ENCODE measurements at places on chromosomes 12 and 14.

GRCh38 chr12:82655751-82656150, 31.0 kb upstream of the TMTC2 start:
- no peak for DNase-seq
- H3K36me3 ChIP-seq = no peaks in the 10 kb centered on the region
- no peak overlapping the region for H3K4me3 ChIP-seq
- H3K27ac ChIP-seq = no peak overlapping the region

- no peak overlapping the region for H3K27ac ChIP-seq
- H3K4me1 ChIP-seq = peaks cover 42% of the 10 kb centered on the region
Measured at GRCh38 chr12:124637581-124637981, 70.2 kb upstream of the NCOR2 start.

DNA sequence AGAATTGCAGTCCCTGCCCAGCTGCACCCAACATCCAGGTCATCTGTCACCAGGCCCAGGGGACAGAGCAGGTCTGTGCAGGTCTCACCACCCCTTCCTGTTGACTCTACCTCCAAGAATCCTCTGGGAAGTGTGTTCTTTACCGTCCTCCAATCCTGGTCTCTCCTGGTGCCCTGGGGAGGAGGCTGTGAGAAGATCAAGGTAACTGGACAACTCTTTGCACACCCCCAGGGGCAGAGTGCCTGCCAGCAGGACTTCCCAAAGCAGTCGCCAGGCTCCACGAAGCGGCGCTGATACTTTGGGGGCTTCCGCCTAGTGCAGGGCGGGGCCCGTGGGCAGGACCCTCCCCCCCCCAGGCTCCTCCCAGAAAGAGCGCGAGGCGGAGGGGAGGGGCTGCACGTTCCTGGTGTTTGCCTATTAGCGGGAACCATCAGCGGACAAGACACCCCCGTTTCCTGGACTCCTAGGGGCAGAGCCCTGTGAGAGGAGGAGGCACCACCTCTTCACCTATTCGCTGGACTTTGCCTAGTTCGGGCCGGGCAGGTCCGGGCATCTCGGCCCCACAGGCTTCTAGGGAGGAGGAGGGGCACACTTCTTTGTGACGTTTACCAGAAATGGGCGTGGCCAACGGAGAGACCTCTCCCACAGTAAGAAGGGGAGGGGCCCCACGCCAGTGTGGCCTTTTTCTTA, 918.0 kb downstream of the AACS start:
- peak overlapping the region; percentile 72 for H3K27ac ChIP-seq
- peak; percentile 80 for DNase-seq
- H3K36me3 ChIP-seq = no peaks in the 10 kb centered on the region
- peak overlapping the region; percentile 90 for H3K4me3 ChIP-seq

GRCh38 chr14:59777006-59777579, 93.5 kb downstream of the RTN1 start:
- no peak overlapping the region for H3K27ac ChIP-seq
- no peaks in the 10 kb centered on the region for H3K36me3 ChIP-seq
- peaks cover 7% of the 10 kb centered on the region for H3K4me1 ChIP-seq
- H3K27me3 ChIP-seq = peaks cover 45% of the 10 kb centered on the region
- DNase-seq = no peak
- no peak overlapping the region for H3K4me3 ChIP-seq

- no peaks in the 10 kb centered on the region for H3K36me3 ChIP-seq
- no peak overlapping the region for H3K27ac ChIP-seq
- DNase-seq = no peak
- no peaks in the 10 kb centered on the region for H3K4me1 ChIP-seq
Measured at GRCh38 chr12:113040722-113041171, 15.8 kb upstream of the DTX1 start.

DNA sequence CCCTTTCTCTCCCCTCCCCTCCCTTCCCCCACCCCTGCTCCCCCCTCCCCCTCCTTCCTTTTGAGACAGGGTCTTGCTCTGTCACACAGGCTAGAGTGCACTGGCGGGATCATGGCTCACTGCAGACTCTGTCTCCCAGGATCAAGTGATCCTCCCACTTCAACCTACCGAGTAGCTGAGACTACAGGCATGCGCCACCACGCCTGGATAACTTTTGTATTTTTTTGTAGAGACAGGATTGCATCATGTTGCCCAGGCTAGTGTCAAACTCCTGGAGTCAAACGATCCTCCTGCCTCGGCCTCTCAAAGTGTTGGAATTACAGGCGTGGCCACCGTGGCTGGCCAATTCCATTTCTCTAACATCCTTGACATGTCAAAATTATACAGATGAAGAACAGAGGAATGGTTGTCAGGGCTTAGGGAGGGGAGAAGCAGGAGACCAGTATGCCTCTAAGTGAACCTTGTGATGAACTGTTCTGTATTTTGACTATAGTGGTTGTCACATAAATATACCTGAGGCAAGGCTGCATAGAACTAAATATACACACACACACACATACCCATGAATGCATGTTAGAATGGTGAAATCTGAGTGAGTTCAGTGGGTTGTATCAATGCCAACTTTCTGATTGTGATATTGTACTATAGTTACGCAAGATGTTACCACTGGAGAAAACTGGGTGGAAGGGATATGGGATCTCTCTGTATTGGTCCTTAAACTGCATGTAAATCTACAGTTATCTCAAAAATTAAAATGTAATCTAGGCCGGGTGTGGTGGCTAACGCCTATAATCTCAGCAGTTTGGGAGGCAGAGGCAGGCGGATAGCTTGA, 3.6 kb upstream of the CFAP73 start:
- peaks cover 11% of the 10 kb centered on the region for H3K4me1 ChIP-seq
- H3K4me3 ChIP-seq = no peak overlapping the region
- peaks cover 9% of the 10 kb centered on the region for H3K27me3 ChIP-seq
- no peaks in the 10 kb centered on the region for H3K36me3 ChIP-seq

DNA sequence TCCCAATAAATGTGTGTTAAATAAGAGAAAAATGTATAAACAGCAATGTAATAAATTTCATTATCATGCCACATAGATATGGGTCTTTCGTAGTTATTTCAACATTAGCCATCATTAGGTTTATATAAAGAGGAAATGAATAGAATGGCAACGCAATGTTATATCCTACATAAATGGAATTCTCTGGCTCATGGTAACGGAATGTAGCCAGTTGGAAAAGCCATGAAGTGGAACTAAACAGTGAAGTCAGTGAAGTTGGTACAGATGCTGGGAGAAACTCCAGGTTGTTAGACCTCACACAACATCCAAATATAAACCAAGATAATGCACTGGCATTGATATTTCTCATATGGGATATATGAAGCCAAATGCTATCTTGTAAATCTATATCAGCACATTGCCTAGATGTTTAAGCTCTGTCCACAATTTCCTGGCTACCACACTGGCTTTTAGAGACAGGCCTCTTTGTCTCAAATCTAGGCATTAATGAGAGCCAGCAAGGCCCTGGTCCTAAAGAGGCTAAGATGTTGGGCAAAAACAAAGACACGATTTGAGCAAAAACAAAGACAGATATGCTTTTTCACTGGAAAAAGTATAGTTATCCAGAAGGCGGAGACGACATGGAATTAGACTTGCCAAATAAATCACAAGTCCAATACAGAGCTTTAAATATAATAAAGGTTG, 861.0 kb downstream of the RPS29 start:
- H3K27me3 ChIP-seq = no peaks in the 10 kb centered on the region
- no peaks in the 10 kb centered on the region for H3K4me1 ChIP-seq
- no peaks in the 10 kb centered on the region for H3K36me3 ChIP-seq
- no peak overlapping the region for H3K4me3 ChIP-seq

DNA sequence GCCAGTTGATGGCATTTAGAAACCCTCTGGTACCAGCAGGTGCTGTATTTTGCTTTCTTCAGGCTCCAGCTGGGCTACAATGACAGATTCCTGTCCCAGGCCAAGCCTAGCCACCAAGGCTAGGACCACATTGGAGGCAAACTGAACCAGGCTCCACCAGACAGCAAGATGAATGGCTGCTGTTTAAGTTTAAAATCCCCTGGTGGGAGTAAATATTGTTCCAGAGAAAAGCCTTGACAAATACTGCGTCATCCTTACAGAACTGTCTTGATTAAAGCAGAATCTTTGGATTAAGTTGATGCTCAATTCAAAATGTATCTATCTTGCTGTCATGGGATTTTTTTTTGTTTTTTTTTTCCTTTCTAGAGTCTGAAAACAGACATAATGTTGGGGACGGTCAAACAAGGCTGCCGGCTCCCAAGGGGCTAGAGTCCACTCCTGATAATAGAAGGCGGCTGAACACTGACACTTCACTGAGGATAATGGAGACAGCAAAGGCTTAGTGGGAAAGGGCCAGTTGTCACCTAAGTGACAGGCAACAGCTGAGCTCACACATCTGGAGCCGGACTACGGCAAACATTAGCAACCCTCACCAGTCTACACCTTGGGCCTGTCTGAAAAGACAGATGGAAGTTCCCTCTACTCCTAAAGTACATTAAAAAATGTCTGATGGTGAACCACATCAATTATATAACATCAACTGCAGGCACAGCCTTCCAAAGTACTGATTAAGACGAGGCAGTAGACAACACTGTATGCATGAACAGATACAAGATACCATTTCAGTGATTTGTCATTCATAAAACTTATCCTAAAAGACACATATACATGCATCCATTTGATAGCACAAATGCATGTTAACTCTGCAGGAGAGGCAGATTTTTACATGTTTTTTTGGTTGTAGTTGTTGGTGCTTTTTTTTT, 1.7 kb downstream of the PRICKLE1 start:
- H3K4me3 ChIP-seq = peak overlapping the region; percentile 88
- peak overlapping the region; percentile 92 for H3K27ac ChIP-seq
- no peaks in the 10 kb centered on the region for H3K36me3 ChIP-seq
- H3K4me1 ChIP-seq = peaks cover 51% of the 10 kb centered on the region
- DNase-seq = no peak

DNA sequence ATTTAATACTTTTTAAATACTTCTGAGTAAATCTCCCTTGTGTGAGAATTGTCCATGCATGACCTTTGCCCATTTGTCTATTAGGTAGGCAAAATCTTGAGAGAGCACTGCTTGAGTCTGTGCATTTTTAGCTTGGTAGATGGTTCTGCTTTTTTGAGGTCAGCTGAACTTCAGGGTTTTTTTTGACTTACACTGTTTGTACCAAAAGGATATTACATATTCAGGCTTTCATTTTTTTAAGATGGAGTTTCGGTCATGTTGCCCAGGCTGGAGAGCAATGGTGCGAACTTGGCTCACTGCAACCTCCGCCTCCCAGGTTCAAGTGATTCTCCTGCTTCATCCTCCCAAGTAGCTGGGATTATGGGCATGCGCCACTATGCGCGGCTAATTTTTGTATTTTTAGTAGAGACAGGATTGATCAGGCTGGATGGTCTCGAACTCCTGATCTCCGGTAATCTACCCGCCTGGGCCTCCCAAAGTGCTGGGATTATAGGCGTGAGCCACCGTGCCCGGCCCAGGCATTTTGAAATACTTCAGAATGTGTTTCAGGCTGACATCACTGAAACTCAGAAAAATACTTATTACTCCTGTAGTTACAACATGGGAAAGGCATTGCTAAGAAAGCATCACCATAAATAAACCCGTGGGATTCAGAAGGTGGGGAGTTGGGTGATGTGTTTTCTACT, 11.1 kb downstream of the RASSF3 start:
- peaks cover 21% of the 10 kb centered on the region for H3K4me1 ChIP-seq
- no peak overlapping the region for H3K4me3 ChIP-seq
- H3K27ac ChIP-seq = no peak overlapping the region
- H3K27me3 ChIP-seq = no peaks in the 10 kb centered on the region

GRCh38 chr14:103625356-103626095, 3.5 kb upstream of the KLC1 start:
- H3K4me1 ChIP-seq = peaks cover 9% of the 10 kb centered on the region
- no peak overlapping the region for H3K27ac ChIP-seq
- H3K27me3 ChIP-seq = no peaks in the 10 kb centered on the region
- H3K4me3 ChIP-seq = no peak overlapping the region
- DNase-seq = no peak
- H3K36me3 ChIP-seq = no peaks in the 10 kb centered on the region

DNA sequence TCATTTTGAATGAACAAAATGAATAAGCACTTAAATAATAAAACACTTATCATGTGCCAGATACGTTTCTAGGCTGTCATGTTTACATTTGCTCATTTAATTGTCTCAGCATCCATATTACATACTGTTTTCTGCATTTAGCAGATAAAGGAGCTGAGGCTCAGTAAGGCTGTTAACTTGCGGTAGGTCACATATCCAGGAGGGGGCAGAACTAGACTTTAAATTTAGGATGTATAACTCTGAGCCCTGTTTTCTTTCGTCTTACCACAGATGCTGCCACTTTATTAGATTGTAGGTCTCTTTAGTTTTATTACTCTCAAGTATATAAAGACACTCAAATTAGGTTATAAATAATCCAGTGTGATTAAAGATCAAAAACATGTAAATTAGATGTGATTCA, 17.7 kb downstream of the IRAK4 start:
- no peak overlapping the region for H3K27ac ChIP-seq
- DNase-seq = no peak
- H3K36me3 ChIP-seq = peaks cover 2% of the 10 kb centered on the region
- no peaks in the 10 kb centered on the region for H3K4me1 ChIP-seq
- H3K27me3 ChIP-seq = no peaks in the 10 kb centered on the region

- no peaks in the 10 kb centered on the region for H3K36me3 ChIP-seq
- DNase-seq = no peak
- no peak overlapping the region for H3K4me3 ChIP-seq
- H3K27me3 ChIP-seq = no peaks in the 10 kb centered on the region
- H3K27ac ChIP-seq = peak overlapping the region; percentile 25
Measured at GRCh38 chr14:101365329-101366158, 195.8 kb upstream of the DIO3 start.

DNA sequence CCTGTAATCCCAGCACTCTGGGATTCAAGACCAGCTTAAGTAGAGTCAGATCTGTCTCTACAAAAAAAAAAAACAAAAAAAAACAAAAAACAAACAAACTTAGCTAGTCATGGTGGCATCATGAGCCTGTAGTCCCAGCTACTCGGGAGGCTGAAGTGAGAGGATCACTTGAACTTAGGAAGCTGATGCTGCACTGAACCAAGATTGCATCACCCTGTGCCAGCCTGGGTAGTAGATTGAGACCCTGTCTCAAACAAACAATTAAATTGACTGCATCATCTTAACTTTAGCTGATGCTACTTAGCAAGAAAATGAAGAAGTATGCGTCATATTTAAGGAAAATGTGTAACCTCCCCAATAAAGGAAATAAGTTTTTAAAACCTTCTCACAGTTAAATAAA, 136.6 kb upstream of the ATXN7L3B start:
- H3K36me3 ChIP-seq = no peaks in the 10 kb centered on the region
- no peaks in the 10 kb centered on the region for H3K27me3 ChIP-seq
- no peak for DNase-seq
- H3K27ac ChIP-seq = no peak overlapping the region
- no peak overlapping the region for H3K4me3 ChIP-seq

GRCh38 chr12:37672655-37673260, 643.8 kb upstream of the ALG10B start:
- no peaks in the 10 kb centered on the region for H3K27me3 ChIP-seq
- no peak overlapping the region for H3K27ac ChIP-seq
- no peaks in the 10 kb centered on the region for H3K4me1 ChIP-seq

DNA sequence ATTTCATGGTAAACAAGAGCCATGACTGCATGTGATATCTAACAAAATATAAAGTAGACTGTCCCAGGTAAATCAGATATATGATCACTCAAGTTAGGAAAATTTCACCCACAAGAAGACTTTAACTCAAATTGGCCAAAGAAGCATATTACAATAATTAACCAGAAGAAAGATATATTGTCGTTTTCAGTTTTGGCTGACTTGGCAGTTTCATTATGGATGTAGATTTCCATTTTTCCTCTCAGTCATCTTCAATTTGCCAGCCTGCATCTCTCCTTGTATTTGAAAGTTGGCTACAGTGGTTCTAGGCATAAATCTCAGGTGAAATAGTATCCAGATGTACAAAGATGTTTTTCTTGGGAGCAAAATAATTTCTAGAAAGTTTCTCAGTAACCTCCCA, 761.6 kb downstream of the LRFN5 start:
- H3K27me3 ChIP-seq = no peaks in the 10 kb centered on the region
- DNase-seq = no peak
- H3K4me3 ChIP-seq = no peak overlapping the region
- H3K27ac ChIP-seq = no peak overlapping the region
- peaks cover 3% of the 10 kb centered on the region for H3K4me1 ChIP-seq

GRCh38 chr12:76142305-76142704, 57.8 kb upstream of the NAP1L1 start:
- H3K36me3 ChIP-seq = peaks cover 4% of the 10 kb centered on the region
- H3K4me3 ChIP-seq = no peak overlapping the region
